ENCODE measurements at places on chromosomes 13 and 19.

DNA sequence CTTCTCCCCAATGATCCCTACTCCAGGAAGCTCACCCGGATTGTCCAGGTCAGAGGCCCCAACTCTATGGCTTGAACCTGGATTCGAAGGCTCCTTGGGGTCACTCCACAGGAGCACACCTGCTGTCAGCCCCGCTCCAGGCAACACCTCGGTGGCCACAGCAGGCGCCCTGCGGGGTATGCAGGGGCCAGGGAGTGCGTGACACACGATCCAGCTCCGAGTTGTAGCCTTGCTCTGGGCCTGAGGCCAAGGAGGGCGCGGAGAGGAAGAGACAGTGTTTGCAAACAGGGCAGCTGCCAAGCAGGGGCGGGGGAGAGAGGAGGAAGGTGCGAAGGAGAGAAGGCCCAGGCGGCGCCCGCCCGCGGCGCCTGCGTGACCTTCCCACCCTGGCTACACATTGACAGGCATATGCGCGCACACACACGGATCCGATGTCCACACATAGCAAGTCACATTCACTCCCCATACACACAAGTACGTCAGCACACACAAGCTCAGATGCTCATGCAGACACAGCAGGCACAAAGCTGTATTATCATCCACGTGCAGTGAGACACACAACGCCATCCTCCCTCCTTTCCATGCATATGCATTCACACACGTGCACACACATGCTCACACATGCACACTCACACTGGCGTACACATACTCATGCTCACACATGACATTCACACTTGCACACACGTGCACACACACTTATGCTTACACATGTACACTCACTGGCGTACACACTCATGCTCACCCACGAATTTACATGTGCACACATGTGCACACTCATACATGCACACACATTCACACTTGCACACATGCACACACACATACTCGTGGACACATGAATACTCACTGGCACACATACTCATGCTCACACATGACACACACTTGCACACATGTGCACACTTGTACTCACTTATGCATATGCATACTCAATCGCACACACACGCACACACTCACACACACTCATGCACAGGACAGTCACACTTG lies 10.4 kb downstream of the SBK2 start:
- DNase-seq: peak; percentile 46

GRCh38 chr13:45339867-45340266 lies 1.1 kb downstream of the TPT1 start:
- no peak for DNase-seq

DNA sequence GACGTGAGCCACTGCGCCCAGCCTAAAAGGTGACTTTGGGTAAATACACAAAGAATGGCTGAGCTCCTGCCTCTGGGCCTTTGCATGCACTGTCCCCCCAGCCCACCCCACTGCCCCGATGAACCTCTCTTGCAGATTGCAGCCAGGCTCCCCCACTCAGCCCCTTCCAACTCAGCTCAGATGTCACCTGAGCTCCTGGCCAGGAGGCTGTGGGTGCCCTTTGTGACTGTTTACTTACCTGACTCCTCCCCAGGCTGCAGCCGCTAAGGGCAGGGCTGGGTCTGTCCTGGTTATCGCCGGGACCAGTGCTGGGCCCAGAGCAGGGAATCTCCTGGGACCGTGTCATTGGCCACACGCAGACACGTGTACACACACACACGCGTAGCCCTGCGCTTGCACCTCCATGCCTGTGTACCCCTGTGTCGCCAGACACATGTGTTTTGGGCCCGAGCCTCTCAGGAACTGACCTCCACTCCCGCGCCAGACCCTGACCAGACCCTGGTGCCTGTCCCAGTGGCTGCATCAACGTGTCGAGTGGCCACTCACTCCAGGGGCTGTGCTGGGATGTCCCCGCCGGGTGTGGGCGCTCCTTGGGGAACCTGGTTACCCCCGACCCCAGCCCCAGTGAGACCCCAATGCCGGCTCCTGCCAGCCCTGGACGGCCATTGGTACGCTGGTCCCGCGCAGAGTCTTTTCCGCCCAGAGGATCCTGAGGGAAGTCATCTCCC lies 18.7 kb downstream of the EFNA2 start:
- no peak for DNase-seq

DNA sequence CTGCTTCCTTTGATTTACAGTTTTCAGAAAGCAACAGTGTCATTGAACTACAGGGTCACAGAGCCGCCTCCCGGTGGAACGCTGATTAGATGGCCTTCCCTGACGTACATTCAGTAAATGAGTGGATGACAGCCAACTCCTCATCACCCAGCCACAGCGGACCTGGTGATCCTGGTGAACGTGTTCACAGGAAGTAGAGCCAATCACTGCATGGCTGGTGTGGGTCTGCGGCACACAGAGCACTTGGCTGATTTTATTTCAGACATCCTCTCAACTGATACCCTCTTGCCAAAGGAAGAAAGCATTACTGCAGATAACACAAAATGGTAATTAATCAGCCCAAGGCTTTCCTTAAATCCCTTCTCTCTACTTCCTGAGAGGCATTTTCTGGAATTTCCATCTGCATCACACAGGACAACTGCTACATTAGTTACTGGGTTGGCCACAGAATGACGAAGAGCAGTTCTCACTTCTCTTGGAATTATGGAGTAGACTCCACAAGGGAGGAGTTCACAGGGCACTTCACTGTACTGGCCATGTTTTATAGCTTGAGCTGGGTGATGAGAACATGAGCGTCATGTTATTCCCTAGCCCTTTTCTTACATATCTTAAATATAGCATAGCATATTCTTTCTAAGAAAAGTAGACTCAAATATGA lies 84.0 kb upstream of the SLC7A1 start:
- DNase-seq: peak; percentile 61

DNA sequence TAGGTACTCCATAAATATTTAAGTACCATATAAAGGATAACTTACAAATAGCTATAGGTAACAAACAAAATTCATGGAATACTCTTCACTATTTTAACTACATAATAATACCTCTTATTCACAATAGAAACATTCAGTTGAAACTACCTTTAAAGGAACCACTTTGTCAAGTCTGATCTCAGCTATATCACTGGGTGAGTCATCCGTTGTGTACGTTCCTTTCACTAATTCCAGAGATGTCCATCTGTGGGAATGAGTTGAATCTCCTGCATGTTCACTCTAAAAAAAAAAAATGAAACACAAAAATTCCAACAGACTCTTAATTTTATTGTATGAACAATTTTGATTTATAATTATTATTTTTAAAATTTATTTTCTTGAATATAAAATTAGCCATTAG lies 149.4 kb upstream of the FBXL3 start:
- peak; percentile 76 for DNase-seq

GRCh38 chr19:41861116-41861768 lies 1.2 kb downstream of the RPS19 start:
- no peak for DNase-seq

DNA sequence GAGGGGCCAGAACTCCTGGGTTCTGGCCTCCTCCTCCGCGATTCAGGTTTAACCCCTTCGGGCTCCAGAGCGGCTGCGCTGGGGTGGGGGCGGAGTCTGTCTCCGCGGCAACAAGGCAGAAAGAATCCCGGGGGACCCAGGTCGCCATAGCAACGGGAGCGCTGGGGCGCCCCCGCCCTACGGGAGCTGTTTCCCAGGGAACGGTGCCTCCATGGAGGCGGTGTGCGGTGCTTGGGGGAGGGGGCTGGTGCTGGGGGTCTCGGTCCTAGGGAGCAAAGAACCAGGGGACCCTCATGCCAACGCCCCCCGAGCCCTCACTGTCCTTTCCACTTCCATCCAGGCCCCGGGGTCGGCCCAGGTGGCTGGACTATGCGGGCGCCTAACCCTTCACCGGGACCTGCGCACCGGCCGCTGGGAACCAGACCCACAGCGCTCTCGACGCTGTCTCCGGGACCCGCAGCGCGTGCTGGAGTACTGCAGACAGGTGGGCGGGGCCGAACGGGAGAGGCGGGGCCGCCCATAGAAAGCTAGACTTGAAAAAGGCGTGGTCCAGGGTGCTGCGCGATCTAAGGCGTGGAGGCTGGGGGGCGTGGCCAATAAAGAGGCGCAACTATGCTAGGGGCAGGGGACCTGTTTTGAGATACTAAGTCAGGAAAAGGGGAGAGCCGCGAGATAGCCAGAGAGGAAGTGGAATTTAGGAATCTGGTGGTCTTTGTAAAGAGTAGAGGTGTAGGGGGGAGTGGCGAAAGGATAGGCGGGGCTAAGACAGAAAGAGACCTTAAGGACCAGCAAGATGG lies 1.2 kb downstream of the APLP1 start:
- DNase-seq: peak; percentile 65

DNA sequence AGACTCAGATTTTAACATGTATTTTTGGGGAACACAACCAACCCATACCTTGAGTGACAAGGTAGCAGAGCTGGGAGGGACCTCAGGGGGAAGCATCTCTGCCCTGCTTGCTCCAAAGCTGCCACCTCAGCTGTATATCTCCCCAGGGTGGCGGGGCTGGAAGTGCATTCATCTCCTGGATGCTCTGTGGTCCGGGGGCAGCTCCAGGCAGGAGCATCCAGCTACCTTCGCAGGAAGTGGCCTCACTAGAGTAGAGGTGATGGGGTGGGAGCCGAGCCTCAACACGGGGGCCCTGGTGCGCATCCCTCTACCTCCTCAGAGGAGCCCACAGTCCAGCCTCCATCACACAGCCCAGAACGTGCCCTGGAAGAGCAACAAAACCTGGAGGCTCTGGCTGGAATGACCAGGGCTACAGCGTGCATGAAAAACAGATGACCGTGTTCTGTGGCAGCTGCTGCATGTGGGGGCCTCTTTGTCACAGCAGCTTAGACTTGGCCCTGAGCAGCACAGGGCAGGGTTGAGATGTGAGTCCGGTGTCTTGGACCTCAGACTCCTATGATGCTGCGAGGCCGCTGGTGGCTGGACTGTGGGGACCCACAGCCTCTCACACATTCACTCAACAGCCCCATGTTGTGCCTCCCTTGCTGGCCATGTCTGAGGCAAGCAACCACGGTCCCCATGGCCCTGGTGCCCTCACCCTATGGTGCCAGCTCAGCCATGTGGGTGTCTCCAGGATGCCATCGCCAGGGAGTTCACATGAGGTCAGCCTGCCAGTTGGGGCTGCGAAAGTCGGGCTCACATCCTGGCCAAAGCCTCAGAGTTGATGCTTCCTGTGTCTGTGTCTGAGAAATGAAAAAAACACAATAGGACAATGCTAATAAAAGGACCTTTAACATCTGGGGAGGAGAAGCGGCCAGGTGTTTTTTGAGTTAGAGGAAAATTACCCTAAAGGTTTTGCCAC lies 17.1 kb upstream of the GAS6 start:
- no peak for DNase-seq

- DNase-seq: peak; percentile 25
Observed at GRCh38 chr13:66553391-66553790, 676.7 kb downstream of the PCDH9 start.

DNA sequence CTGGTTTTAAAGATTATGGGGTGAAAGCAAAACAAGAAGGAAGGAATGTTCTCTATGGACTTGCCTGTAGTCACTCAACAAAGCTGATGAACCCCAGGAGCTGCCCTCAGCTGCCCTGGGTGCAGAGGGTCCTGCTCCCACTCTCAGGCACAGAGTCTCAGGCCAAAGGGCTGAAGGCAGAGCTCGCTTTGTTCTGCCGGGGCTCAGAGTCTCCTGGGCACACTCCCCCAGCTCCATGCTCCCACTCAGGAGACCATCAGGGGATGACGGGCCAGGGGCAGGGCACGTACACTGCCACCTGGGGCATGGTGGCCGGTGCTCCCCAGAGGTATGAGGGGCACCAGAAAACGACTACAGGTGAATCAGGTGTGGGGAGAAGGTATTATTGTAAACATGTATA lies 46.8 kb upstream of the SPACA7 start:
- DNase-seq: no peak

DNA sequence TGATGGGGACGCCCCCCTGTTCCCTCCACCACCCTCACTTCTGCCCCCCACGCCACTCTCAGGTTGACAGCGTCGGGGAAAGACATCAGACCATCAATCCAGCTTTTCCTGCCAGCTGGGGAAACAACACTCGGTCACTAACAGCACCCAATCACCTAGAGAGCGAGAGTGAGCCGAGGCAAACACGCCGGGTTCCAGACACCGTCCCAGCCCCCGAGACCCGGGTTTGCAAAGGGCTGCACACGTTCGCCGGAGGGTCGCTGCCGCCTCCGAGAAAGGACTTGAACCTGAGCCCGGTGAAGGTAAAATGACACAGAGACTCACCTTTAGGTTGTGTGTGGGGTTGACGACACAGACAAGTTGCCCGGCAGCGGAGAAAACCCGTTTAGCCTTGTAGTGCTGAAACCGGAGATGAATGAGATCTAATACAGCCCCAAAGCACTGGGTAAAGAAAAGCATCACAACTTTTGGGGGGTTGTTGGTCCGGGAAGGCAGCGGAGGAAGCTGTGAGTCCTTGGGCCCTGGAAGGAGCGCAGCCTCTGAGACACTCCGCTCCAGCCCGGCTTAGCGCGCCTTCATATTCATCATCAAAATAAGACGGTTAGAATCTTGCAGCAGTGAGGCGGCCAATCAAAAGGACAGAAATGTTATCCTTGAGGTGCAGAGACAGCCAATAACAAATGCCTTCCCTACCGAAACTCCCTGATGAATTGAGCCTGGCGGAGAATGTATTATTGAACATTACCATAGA lies at the start of gene SIAH3:
SIAH3 (minus strand) TSS at position 583 of the 751 bp plus-strand sequence; CDS start at position 459, 124 bp downstream.
- DNase-seq: no peak

DNA sequence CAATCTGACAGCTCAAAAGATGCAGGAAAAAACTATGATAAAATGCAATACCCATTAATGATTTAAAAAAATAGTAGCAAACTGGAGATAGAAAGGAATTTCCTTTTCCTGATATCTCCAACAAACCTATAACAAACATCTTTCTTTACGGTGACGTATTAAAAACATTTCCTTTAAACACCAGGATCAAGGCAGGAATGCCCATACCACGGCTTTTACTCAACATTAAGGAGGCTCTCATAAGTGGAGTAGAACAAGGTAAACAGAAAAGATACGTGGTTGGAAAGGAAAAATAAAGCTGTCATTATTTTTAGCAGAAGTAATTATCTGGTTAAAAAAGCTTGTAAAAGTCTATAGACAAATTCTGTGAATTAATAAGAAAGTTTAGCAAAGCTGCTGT lies 61.1 kb downstream of the MIPEP start:
- DNase-seq: no peak

- DNase-seq: no peak
Observed at GRCh38 chr13:44806826-44807225, 182.4 kb downstream of the NUFIP1 start.

- DNase-seq: no peak
Observed at GRCh38 chr13:103140001-103140671, 73.9 kb upstream of the SLC10A2 start.

GRCh38 chr19:38713227-38713649 lies 31.0 kb downstream of the CAPN12 start:
- DNase-seq: no peak

GRCh38 chr19:480016-480855 lies 16.1 kb upstream of the MADCAM1 start:
- DNase-seq: no peak

- DNase-seq: no peak
Observed at GRCh38 chr13:95552539-95553441, at the start of gene CLDN10. Gene CLDN10, plus strand, starts transcription at chr13:95552720. Its CDS starts 34 bp downstream, at chr13:95552754.

GRCh38 chr19:51760697-51761356 lies at the start of gene FPR2:
Gene FPR2, plus strand, starts transcription at chr19:51761180. Its CDS starts 7,479 bp downstream, at chr19:51768659.
- DNase-seq: no peak

- DNase-seq: no peak
Observed at GRCh38 chr13:20472531-20472930, 53.1 kb downstream of the CRYL1 start.
